Umbilical cord (tissue), 2 donors: ENCODE measurements at places on chromosomes 5 and 9. TPM values are rescaled to one million over a fixed set of nuclear protein-coding genes. Genes with fewer than 3 reads are reported as not detected.
A peak's percentile ranks its signal among the peaks of the same experiment; 100 is the strongest.

N4BP3 gene
- 1.7 TPM for total RNA-seq

PROB1 gene
- 2.4 TPM for total RNA-seq

FUT7 gene
- total RNA-seq = 0.96 TPM

SHISAL2B gene
- not detected for total RNA-seq

LRRC70 gene
- 1.9 TPM for total RNA-seq

SCGB3A2 gene
- total RNA-seq = not detected

CDX1 gene
- total RNA-seq = 2.4 TPM

WNT8A gene
- 7.2 TPM for total RNA-seq

WDR38 gene
- not detected for total RNA-seq

MELK gene
- 12.0 TPM for total RNA-seq

GRCh38 chr5:125396462-125396861 is 650.0 kb upstream of the ZNF608 start:
- DNase-seq = no peak

GRCh38 chr5:81719743-81720345 is 31.1 kb downstream of the SSBP2 start:
- peak; percentile 74 for DNase-seq

- no peak for DNase-seq
These were observed 90.5 kb downstream of the MARCHF3 start for GRCh38 chr5:126939887-126940286.

DNA sequence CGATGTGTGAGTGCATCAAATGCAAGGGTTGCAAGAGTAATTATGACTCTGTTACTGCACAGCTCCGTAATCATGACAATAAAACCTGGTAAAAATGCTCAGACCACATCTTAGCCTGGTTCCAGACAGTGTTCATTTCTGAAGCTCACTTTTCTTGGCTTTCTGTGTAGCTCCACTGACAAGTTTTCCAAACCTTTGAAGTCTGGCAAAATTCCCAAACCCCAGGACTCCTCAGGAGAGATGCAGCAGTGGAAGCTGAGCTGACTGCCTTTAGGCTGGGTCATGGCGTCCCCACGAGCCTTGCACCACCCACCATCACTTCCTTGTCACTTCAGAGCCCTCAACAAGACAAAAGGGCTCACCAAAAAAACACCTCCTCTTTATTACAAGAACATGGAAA is 131.6 kb upstream of the TAS2R1 start:
- peak; percentile 41 for DNase-seq

DNA sequence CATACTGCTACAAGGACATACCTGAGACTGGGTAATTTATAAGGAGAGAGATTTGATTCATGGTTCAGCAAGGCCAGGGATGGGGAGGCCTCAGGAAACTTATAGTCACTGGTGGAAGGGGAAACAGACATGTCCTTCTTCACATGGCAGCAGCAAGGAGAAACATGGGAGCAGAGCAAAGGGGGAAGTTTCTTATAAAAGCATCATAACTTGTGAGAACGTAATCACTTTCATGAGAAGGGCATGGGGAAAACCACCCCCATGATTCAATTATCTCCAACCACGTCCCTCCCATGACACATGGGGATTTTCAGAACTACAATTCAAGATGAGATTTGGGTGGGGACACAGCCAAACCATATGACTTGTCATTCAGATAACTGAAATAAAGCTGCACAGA is 100.9 kb downstream of the ST8SIA4 start:
- no peak for DNase-seq

GRCh38 chr5:77859306-77859705 is 83.2 kb upstream of the TBCA start:
- no peak for DNase-seq

DNA sequence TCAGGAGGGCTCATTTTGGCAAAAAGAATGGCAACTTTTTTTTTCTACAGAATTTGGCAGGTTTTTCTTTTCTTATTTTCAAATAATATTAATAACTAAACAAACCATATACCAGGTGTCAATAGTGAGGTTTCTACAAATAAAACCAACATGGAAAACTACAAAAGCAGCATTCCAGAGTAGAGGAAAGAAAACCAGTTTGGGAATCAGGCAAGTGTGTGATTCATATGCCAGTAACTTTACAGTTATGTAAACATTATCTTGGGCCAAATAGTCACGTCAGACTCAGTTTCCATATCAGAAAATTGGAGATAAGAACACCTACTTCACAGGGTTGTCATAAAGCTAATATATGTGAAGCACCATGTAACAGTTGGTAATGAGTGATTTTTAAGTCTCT is 51.7 kb downstream of the FBXW11 start:
- DNase-seq = no peak

- DNase-seq = no peak
These were observed 3.3 kb upstream of the CLTA start for GRCh38 chr9:36187414-36187813.

DNA sequence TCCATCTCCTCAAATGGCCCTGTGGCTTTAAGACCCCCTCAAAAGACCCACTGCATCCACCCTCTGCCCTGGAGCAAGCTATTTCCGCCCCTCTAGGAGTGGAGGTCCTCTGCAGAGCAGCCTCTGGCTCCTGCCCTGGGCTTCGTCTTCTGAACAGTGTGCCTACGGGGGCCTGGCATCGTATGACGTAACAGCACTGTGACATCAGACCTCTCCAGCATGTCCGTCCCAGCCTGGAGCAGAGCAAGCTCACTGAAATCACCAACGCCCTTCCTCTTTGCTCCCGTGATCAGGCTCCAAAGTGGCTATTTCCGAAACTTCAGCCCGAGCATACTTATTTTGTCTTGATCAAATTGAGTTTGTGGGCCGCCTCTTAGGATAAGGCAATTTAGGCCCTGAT is 69.1 kb upstream of the PTCH1 start:
- DNase-seq = no peak

GRCh38 chr5:137357436-137357835 is 141.7 kb downstream of the SPOCK1 start:
- no peak for DNase-seq

GRCh38 chr9:31112491-31112890 is 1272.0 kb upstream of the ACO1 start:
- DNase-seq = peak; percentile 45

- DNase-seq = no peak
These were observed 23.7 kb downstream of the SLC22A5 start for GRCh38 chr5:132392978-132393825.

- no peak for DNase-seq
These were observed 134.0 kb upstream of the MAP3K1 start for GRCh38 chr5:56681346-56681745.

GRCh38 chr5:36029914-36030313 is 36.8 kb downstream of the UGT3A2 start:
- no peak for DNase-seq

DNA sequence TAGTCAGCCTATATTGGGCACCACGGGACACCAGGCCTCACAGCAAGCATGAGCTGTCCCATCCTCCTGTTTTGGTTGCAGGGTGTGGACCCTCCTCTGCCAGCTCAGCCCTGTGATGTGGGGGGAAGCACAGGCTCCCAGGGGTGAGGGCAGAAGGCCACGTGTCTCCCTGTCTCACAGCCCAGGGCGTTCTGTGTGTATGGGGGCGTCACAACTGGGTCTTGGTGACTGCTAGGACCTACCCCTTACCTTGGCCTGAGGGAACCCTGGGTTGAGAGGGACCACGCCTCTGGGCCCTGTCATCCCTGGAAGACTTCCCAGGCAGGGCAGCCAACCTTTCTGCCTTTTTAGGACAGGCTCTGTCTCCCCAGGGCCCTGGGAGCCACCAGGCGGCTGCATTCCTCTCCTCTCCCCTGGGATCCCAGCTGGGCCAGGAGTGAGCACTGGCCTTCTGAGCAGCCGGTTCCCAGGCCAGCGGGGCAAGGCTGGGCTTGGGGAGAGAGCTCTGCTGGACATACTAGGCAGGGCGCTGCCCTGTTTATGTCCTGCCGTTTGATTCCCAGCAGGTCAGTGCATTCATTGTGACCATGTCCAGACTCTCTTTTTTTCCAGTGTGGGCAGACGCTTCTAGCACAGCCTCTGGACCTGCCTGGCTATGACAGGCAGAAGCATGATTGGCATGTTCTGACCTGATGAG is 97.4 kb downstream of the DAB2IP start:
- no peak for DNase-seq

DNA sequence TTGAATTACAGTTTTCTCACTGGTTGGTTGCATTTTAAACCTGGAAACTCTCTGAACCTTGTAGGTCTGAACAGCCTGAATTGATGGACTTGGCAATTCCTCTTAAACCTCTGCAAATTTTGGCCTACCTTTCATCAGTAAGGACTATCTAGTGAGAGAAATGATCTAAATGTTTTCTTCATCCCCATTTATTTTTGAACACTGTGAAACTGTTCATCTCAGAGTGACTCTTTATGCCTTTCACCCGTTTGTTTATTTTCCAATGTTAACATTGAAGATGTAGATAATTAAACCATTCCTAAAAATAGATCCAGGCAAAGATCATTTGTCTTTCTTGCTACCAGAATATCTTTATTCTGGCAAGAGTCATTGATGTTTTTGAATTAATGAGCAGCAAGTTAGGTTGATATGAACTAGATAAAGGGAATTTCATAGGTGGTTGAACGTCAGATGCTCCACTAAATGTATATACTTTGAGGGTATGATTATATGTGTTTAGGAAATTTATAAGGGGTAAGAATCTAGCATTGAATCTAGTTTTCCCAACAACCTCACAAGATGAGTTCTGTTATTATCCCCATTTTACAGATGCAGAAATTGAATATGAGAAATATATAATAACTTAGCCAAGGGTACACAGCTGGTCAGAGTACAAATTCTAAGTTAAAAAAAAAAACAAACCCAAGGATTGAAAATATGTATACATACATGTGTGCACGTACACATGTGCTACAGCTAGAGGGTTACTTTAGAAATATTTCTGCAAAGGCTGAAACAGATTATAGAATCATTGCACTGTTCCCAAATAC is 3.4 kb downstream of the CPEB4 start:
- no peak for DNase-seq

DNA sequence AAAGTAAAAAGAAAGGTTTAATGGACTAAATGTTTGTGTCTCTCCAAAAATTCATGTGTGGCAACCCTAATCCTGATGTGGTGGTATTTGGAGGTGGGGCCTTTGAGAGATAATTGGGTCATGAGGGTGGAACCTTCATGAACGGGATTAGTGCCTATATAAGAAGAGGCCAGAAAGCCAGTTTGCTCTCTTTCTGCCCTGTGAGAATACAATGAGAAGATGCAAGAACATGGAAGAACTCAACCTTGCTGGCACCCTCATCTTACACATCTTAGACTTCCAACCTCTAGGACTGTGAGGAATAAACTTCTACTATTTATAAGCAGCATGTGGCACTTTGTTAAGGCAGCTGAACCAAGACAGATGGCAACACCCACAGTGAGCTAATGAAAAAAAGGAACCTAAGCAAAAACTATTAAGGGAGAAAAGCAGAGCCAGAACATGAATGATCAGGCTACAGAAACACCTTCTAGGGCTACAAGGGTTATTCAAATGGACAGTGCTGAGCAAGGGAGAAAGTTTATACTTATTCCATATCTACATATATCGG is 159.5 kb downstream of the PLK2 start:
- DNase-seq = no peak
